IPS-NIHi11 (cell line): ENCODE measurements at places on chromosomes 4 and X.
A peak's percentile ranks its signal among the peaks of the same experiment; 100 is the strongest.

GRCh38 chr4:144645631-144646522 is at the start of gene HHIP:
HHIP (plus strand) TSS chr4:144646156; CDS start chr4:144646676, 520 bp downstream.
- DNase-seq = peak; percentile 71

- DNase-seq = no peak
These were observed 609 bp upstream of the BCORL1 start for GRCh38 chrX:129981752-129982299.

DNA sequence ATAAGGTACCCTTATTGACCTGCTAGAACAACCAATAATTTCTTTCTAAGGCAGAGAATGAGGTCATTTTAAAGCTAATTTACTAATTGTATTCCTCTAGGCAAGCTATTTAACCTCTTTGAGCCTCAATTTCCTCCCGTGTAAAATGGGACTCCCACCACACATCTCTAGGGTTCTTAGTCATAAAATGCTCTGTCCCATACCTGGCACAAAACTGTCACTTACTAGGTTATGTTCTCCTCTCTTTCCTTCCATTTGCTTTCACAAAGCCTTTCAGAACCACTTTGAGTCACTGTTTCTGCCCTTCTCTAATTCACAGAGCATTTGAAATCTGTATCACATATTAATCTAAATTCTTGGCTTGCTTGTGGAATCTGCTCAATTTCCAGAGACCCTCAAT is 2.4 kb upstream of the GPR82 start:
- no peak for DNase-seq

- DNase-seq = peak; percentile 30
These were observed 783 bp downstream of the RBPJ start for GRCh38 chr4:26321373-26322221.

GRCh38 chr4:142314686-142315085 is 531.4 kb downstream of the INPP4B start:
- DNase-seq = no peak
